ENCODE measurements at places on chromosomes 3 and 15.

DNA sequence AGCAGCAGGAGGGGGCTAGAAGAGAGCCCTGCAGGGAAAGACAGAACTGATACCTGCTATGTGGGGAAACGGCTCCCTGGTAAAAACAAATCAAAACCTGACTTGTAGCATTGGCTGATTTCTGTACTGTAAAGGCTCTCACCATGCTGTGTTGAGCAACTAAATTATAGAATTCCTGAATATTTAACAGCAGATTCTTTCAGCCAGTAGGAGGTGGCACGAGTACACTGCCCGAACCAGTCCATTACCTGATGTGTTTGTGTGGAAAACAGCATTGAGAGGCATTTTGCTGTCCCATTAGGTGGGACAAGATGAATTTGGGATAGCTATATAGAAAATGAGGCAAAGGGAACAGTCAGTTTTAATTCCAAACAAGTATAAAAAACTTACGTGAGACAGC lies 201.2 kb downstream of the ATP10A start:
- no peak for DNase-seq

DNA sequence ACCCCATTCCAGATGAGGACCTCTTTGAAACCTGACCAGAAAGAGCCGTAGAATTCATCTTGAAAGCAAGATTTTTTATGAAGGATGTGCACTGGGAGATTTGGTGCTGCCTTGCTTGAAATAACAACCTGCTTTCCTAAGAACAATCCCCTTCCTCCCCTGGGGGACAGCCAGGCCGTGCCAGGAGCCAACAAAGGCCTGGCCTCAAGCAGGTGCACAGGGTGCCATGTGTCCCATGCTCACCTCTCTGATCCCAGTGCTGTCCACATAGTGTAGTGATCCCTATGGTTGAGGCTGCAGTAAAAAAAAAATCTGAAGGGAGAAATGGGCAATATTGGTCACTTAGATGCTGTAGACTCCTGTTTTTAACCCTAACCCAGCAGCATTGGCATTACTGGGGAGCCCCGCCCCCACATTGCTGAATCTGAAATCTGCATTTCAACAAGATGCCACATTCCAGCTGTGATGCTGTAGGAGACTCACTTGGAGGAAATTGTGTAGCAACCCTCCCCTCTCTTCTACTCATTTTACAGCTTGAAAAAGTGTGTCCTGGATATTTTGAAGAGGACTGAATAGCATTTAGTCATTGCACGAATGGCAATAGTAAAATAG lies 171.2 kb downstream of the APBA2 start:
- no peak for DNase-seq

GRCh38 chr3:66021731-66022131 lies 17.0 kb downstream of the MAGI1 start:
- DNase-seq, result no peak

- no peak for DNase-seq
Measured at GRCh38 chr3:3998140-3998922, 199.1 kb downstream of the LRRN1 start.

GRCh38 chr3:190265796-190266195 lies 56.5 kb downstream of the CLDN1 start:
- no peak for DNase-seq

DNA sequence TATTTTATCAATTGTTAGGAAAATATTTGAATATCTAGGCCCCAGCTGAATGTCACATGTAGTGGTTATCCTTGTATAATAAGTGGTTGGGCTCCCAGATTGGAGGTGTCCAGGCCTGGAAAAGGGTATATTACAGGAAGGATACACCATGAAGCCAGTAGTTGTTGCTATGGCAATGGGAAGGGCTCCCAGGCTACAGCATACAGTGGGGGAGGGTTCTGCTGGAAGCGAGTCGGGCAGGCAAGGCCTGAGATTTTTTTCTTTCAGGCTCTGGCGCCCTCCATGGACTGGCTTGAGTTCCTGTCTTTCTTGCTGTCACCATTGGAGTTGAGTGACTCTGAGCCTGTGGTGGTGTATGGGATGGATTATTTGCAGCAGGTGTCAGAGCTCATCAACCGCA lies 8.9 kb downstream of the ECE2 start:
- no peak for DNase-seq

GRCh38 chr3:59882746-59883145 lies 832.9 kb upstream of the CFAP20DC start:
- DNase-seq, result no peak

GRCh38 chr15:82551646-82552247 lies 11.5 kb upstream of the RPS17 start:
- DNase-seq, result no peak

- no peak for DNase-seq
Measured at GRCh38 chr3:108062051-108062450, 28.8 kb downstream of the CD47 start.

DNA sequence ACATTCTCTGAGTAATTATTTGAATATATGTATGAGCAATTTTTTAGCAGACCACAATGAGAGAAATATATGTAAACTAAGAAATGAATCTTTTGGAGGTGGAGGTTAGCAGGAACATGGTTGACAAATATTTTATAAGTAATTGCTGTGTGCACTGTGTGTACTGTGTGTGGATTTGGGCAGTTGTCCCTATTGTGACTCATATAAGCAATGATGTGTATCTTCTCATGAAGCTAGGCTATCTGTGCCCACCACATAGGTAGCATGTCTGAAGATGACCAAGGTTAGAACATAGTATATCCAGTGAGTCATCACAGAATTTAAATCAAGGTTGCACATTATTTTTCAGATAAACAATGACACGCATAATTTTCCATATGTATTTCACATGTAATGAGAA lies 713.9 kb upstream of the GBE1 start:
- no peak for DNase-seq

- DNase-seq, result no peak
Measured at GRCh38 chr15:91535856-91536500, 317.5 kb upstream of the SLCO3A1 start.

- no peak for DNase-seq
Measured at GRCh38 chr3:149572796-149573414, 84.9 kb downstream of the WWTR1 start.

DNA sequence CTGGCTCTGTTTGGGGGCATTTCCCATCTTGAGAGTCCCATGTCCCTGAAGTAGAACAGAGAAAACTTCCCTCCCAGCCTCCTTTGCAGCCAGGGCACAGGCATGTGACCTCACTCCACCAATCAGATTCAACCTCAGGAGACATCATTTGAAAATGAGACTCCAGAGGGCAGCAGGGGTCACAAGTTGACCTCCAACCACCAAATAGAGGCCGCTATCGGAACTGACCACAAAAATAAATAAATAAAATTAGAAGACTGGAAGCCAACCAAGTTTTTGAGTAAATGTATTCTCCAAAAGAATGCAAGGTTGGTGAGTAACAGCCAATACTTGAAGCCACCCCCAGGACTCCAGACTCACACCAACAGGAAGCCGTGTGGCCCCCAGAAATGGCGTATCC lies 106.5 kb downstream of the CHSY1 start:
- no peak for DNase-seq

DNA sequence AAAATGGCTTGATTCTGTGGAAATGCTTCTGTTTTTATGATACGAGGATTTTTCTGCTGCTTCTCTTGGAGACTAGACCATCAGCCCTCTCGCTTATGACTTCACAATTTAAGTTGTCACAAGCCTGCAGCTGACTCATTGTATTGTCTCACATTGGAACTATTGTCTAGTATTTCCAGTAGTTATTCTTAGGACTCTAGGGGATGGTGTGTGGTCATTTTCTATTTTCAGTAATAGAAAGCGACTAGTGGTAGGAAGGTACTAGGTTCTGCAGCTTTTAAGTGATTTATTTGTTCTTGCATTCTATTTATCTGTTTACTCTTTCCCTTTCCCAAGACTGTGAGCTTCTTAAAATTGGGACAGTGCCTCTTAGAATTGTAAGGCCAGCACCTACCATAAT lies 66.3 kb upstream of the CRTC3 start:
- DNase-seq, result no peak

DNA sequence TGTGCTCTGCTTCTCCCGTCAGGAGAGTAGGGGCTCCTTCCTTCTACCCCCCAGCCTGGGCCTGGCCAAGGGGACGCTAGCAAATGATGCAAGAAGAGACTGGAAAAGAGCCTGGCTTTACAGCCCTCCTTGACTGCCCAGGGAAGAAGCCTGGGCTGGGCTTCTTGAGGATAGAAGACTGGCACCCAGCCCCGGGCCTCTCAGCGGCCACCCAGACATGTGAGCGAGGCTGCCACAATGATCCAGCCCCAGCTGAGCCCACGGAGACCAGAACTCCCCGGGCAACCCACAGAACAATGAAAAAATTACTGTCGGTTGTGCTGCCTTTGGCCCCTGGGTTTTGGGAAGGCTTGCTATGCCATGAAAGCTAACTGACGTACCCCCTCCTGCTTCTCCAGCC lies 100.6 kb upstream of the PRR20G start:
- DNase-seq, result no peak

DNA sequence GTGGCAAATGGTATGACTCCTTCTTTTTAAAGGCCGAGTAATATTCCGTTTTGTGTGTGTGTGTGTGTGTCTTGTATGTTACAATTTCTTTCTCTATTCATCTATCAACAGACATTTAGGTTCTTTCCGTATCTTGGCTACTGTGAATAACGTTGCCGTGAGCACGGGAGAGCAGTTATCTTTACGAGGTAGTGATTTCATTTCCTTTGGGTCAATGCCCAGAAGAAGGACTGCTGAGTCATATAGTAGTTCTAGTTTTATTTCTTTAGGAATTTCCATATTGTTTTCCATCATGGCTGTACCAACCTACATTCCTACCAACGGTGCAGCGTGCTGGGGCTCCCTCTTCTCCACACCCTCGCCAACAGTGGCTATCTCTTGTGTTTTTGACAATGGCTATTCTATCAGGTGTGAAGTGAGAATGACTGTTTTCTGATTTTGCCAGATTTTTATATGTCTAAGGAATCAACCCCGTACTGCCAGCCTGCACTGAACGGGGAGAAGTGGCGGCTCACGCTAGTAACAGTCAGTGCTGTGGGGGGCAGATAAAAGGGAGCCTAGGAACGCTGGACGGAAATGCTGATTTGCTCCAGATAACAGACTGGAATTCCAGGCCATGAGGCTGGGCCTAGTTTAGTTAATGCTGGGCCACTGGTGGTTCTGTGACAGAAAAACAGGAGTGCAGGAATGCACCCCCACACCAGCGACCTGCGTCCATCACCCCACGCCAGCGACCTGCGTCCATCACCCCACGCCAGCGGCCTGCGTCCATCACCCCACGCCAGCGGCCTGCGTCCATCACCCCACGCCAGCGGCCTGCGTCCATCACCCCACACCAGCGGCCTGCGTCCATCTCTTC lies 168.1 kb downstream of the XXYLT1 start:
- DNase-seq, result peak; percentile 2

DNA sequence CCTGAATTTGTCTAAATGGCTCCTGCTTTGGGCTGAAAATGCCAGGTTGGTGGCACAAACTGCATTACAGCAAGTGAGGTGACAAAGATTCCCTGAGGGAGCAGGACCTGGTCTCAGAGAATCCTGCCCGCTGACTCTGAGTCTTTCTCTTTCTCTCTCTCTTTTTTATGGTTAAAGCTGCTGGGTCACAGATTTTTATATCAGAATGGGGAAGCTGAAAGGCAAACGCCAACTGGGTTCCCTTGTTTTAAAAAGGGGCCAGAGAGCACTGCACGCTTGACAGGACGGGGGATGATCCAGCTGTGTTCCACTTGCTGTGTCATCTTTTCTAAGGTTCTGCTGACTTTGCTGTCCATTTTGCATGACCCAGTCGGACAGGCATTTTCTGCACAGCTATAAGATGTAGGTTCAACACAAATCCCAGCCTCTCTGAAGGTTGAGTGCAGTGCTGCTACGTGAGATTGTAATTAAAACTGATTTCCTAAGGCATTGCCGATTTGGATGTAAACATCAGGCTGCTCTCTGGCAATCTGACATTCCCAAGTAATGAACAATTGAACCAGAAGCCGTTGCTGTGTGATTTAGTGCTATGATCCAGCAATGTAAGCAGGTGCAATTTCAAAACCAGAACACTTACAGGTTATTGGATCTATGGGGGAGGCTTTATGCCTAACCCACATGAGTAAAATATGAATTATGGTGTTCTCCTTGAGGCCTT lies 25.8 kb downstream of the ARHGEF3 start:
- no peak for DNase-seq

GRCh38 chr15:76803049-76803571 lies 102.0 kb downstream of the SCAPER start:
- DNase-seq, result no peak

GRCh38 chr3:107235928-107236315 lies 141.3 kb upstream of the CCDC54 start:
- DNase-seq, result peak; percentile 22

- no peak for DNase-seq
Measured at GRCh38 chr15:70411143-70411863, 313.6 kb upstream of the TLE3 start.

- DNase-seq, result no peak
Measured at GRCh38 chr15:68188647-68189046, 16.5 kb downstream of the CALML4 start.

- DNase-seq, result no peak
Measured at GRCh38 chr3:61813636-61814035, 252.3 kb downstream of the PTPRG start.
